NCI-H1092 treated with DMSO at 0.1 percent for 48 hours (cell line): ENCODE measurements at places on chromosomes 11 and 22.

GRCh38 chr11:131824771-131825170 is 454.4 kb downstream of the NTM start:
- no peak for DNase-seq

GRCh38 chr11:134565343-134565891 is 153.4 kb upstream of the B3GAT1 start:
- no peak for DNase-seq

DNA sequence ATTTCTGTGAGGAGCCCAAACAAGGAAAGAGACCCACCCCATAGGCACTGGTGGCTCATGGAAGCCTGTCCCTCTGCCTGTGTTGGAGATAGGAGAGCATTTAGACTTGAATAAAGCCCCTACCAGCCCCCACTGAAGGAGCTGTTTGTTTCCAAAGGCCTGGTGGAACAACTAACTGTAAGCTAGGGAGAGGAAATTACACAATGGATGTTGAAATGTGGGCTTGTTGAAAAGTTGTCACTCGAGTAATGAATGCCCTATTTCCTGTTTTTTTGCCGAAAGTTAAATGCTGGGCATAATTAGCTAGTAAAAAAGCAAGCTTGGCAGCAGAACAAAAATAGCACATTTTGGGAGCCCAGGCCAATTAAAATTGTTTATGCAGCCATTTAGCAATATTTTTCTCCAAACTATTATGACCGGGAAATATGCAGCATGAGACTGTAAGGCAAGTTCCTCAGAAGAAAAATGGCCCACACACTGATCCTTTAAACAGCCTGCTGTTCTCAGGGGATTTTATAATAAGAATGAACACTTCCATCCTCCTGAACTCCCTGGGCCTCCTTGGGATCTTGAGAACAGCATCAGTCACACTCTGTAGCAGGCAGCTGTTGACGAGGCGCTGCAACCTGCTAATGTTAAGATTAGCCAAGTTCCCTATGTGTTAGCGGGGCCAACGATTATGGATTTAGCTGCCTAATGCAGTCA is 38.6 kb upstream of the LMO2 start:
- no peak for DNase-seq

DNA sequence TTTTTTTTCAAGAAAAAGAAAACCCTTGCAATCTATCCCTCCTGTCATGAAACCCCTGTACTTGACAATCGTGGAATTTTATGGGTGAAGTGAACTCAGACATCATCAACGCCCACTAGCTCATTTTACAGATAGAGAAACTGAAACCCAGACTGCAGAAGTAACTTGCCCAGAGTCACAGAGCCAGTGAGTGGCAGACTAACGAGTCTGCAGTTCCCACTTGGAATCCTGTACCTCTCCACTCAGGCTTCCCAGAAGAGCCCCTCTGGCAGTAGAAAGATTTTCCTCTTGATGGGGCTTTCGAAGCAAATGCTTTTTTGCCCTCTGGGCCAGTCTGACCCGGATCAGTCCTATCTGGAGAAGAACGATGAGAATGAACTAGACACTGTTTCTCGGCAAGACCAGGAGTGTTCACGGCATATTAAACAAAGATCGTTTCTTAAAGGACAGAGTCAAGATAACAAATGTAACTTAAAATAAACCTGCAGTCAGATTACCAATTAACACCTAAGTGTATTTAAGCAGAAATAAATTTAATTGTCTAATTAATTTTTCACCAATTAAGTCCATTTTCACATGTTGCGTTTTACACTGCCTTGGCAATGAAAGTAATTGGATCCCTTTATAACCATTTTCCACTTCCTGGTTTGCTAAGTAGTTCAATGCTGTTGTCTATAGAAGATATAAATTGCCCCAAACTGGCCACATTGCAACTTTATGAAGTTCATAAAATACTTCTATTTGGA is 61.3 kb upstream of the CREB3L1 start:
- DNase-seq = no peak

GRCh38 chr11:128135451-128135850 is 451.9 kb downstream of the ETS1 start:
- no peak for DNase-seq

DNA sequence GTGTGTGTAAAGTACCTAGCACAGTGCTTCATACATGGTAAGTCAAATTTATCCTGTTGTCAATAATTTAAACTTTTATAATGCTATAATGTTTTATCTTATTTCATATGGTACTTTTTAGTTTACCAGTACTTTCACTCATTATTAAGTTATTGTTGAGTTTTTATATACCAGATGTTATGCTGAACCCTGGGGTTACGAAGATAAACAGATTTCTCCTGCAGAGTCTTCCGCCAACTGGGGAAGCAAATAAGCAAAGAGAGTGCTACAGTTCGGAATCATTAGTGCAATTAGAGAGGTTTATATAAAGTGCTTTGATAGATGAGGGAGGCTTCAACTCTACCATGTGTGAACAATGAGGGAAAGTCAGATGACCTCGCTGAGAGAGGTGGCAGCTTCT is 362.3 kb downstream of the DYNC2H1 start:
- DNase-seq = no peak

GRCh38 chr22:25130462-25130861 is 69.2 kb upstream of the CRYBB3 start:
- no peak for DNase-seq

DNA sequence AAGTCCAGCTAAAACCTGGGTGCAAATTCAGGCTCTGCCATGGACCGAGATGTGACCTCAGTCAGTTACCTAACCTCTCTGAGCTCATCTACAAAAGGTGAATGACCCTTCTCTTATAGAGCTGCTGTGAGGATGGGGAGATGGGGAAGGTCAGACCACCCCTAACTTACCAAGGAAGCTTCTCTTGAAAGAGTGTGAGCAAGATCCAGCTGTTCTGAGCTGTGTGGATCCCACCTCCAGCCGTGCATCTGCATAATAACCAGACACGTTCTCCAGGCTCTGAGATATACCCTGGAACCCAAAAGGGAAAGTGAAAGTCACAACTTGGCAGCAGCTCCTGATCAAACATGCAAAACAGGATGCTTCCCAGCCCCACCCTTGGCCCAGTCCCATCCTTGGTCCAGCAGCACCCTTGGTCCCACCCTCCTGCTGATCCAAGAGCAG is at the start of gene APOL3:
APOL3 (minus strand) TSS at position 257 of the 444 bp plus-strand sequence. CDS start 11,700 bp downstream, outside the sequence.
- no peak for DNase-seq

- no peak for DNase-seq
Observed at GRCh38 chr11:3215346-3216026, 3.1 kb downstream of the MRGPRG start.
